ENCODE measurements at places on chromosomes 1 and 21.

DNA sequence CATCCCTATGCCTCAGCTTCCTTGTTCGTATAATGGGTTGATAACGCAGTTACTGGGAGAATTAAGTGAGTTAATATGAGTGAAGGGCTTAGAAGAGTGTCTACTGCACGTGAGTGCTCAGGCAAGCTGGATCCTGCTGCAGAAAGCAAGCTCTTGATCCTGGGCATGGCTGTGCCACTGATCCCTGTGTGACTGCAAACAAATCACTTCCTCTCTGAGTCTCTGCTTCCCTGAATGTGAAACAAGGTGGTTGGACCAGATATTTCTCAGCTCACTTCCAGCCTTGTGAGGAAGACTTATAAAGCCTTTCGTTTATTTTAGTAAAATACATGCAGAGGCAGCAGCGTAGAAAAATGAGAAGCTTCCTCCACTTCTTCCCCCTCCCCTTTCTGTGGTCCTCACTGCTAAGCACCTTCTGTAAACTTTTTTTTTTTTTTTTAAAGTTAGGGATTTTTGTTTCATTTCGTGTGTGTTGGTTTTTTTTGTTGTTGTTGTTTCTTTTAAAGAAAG is 13.8 kb downstream of the PSEN2 start:
- no peak for DNase-seq

- no peak for DNase-seq
Measured at GRCh38 chr1:235933017-235933765, 66.5 kb upstream of the LYST start.

DNA sequence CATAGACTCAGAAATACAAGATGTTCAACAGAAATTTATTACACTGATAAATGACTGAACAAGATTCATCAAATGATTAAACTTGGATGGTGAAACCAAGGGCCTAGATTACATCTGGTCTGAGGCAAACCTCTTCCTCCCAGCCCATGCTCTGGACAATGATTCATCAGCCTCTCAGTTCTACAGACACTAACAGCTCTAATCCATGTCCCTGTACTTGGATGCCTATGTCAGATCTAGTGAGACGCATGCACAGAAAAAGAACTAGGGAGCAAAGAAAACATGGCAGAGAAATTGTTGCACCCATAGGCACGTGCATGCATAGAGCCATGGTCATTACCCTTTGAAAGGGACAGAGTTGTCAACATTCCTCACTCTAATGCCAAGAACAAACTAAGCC is 250.1 kb downstream of the KCNH1 start:
- DNase-seq: no peak

DNA sequence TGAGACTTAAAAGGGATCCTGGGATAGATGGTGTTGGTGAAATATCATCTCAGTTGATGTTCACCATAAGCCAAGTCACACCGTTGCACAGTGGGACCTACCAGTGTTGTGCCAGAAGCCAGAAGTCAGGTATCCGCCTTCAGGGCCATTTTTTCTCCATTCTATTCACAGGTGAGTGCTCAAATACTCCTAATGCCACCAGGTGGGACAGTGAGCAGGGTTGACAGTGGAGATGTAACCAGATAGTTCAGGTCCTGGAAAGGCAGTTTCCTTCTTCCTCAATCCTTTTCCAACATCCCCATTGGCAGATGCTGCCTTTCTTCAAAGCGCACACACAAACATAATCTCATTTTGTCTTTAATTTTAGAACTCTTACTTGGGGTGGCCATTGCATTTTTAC is 11.6 kb downstream of the CD160 start:
- no peak for DNase-seq

- DNase-seq: peak; percentile 36
Measured at GRCh38 chr1:1291548-1292441, 11.6 kb downstream of the SCNN1D start.

GRCh38 chr1:212013672-212014071 is 21.7 kb downstream of the INTS7 start:
- no peak for DNase-seq

All from effector memory CD4-positive, alpha-beta T cell (primary cell).